Fibroblast of skin of abdomen (primary cell): ENCODE measurements at places on chromosomes 1 and 21.
A peak's percentile ranks its signal among the peaks of the same experiment; 100 is the strongest.

DNA sequence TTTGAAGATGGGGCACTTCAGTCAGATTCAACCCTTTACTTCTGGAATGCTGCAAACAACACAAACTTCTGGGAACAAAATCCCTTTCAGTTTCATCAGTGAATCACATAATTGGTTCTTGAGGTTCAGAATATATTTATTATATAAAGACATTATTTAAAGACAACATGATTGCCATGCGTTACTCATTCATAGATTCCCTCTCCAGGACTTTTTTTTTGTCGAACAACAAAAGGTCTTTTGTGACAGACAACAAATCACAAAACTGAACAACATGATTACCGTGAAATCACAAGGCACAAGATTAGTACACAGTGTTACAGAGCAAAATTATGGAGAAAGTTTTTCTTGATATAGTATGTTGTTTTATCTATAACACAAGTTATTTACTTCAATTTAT lies 1815.0 kb downstream of the NCAM2 start:
- no peak for DNase-seq

GRCh38 chr21:38041493-38041892 lies 125.2 kb upstream of the KCNJ6 start:
- DNase-seq, result no peak

GRCh38 chr1:30324251-30325084 lies 398.9 kb downstream of the MATN1 start:
- DNase-seq, result no peak

- no peak for DNase-seq
Measured at GRCh38 chr21:27691516-27691915, 724.6 kb upstream of the ADAMTS5 start.

DNA sequence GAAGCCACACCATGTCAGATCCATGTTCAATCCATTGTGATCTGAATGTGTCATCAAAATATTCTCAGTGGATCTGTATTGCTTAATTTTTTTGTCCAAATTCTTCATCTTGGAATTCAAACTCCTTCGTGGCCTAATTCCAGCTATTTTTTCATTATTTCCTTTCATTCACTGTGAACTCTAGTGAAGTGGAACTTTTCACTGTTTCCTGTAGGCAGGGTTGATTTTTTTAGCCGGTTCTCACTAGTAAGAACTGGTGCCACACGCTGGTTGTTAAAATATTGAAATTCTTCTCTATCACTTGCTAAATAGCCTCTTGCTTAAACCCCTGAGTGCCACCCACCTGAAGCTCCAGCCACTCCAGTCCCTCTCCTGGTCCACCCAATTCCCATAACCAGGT lies 7.6 kb upstream of the S100A11 start:
- DNase-seq, result no peak

DNA sequence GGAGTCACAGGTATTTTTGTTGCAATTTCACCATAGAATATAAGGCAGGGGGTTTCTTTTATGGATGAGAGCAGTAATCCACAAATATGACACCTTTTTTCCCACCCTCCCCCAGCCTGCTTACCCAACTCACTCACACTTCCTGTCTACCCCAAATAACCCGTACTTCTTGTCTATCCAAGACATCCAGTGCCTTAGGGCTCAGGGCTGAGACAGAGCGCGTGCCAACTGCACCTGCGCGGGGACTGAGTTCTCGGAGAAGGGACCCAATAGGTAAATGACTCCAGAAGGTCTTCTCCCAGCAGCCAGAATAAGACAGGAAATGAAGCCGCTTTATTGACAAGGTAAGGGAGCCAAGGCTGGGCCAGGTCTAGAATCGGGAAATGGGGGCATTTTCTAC lies 369.1 kb downstream of the SIPA1L2 start:
- DNase-seq, result no peak

DNA sequence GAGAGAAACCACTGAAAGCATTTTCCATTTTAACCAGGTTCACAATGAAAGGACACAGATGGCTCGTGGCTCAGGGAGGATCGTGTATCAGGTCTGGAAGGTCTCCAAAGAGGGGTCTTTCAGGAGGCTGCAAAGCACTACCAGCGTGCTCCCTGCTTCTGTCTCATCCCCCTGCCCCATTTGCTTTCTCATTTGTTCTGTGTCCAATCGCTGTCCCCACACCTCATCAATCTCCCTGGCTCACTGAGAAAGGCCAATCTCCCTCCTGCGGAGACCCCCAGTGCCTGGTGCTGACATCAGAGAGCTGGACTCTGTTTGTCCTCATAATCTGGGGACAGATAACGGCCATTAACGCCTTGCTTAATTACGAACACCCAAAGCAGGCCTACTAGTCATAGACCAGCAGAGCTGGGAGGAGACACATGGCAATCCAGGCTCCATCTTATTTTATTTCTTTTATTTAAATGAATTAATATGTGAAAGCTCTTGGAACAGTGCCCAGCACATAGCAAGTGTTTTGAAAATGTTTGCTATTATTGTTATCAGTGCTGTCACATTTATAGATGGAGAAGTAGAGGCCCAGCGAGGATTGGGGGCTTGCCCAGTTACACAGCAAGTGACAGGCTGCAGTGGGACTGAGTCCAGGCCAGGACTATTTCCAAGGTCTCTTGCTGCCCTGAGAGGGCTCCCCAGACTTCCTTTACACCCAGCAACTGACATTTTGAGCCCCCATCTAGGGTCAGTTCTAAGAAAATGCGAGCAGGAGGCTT lies 341.0 kb upstream of the USP24 start:
- DNase-seq, result no peak

GRCh38 chr1:66618390-66618789 lies 84.4 kb downstream of the SGIP1 start:
- no peak for DNase-seq

DNA sequence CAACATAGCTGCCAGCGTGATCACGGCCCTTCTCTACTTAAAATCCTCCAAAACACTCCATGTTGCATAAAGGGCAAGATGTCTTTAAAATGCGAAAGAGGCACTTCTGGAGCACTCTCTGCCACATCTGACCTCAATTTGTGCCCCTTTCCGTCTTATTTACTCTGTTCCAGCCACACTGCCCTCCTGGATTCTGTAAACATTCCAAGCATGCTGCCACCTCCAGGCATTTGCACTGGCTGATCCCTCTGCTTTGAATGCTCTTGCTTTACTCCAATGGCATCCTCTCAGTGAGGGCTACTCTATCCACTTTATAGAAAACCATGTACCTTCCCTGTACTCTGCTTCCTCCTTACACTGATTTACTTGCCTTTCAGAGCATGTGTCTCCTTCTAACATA lies 5.3 kb upstream of the RGS7 start:
- DNase-seq, result no peak

DNA sequence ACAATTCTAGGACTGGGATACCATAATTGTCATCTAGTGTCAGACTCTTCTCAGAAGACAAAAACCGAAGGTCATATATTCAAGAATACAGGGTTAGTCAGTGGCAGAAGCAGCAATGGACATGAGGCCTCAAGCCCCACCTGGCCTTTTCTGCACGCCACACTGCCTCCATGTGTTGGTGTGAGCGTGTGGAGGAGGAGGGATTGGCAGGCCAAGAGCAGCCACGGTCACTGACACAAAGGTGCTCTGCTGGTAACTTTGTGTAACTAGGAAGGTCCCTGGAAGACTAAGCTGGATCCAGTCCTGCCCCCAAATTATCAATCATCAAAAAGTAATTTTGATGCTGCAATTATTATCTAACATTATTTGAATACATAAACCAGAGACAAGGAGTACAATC lies 34.9 kb downstream of the HSF2BP start:
- no peak for DNase-seq

GRCh38 chr1:24502065-24502708 lies 449 bp upstream of the RCAN3 start:
- peak; percentile 44 for DNase-seq

GRCh38 chr21:34892209-34892608 lies 156.9 kb downstream of the RUNX1 start:
- DNase-seq, result no peak

GRCh38 chr1:1891349-1892078 lies 627 bp upstream of the GNB1 start:
- peak; percentile 61 for DNase-seq
